ENCODE measurements at places on chromosomes 1 and 21.

GRCh38 chr1:98086796-98087441 lies 166.1 kb upstream of the DPYD start:
- DNase-seq: peak; percentile 82

GRCh38 chr21:42193131-42193671 lies 25.7 kb upstream of the ABCG1 start:
- DNase-seq: no peak

GRCh38 chr1:160400646-160401486 lies 502 bp downstream of the VANGL2 start:
- no peak for DNase-seq

DNA sequence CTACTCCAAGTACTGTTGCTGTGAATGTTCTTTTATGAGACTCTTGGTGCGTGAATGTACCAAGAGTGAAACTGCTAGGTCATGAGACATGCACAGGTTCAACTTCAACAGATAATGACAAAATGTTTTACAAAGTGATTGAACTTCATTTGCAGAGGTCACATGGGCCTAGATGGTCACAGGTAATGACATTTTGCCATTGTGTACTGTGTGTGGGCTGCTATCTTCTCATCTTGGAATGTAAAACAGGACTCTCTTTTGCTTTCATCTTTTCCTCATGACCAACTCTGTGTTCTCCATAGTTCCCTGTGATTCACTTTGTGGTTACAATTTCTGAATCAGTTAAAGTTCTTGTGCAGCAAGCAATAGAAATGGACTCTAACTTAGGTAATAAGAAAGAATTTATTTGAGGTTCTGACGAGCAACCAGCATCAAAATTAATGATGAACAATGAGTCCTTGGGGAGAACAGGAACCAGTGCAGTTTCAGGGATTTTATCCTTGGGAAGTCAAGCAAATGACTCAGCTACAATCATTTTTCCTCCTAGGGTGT lies 16.2 kb upstream of the TSNAX start:
- peak; percentile 57 for DNase-seq

- peak; percentile 11 for DNase-seq
These were observed 345.0 kb downstream of the DISC1 start for GRCh38 chr1:231971397-231972110.

GRCh38 chr1:15210651-15211375 lies 36.2 kb upstream of the FHAD1 start:
- DNase-seq: no peak

DNA sequence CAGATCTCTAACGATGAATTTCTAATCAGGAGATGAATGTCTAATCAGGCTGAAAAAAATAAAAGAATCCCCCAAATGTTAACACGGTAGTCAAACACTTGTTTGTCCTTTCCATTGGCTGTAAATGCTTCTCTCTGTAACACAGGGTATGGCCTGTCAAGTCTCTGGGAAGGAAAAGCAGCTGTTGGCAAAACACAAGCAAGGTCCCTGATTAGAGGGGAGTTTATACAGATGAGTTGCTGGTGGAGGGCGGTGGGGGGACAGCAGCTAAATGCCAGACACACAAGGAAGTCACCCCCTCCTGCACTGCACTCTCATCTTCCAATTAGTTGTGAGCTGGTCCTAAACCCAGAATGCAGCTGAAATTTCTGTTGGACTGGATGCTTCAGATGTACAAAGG lies 51.0 kb downstream of the PGBD5 start:
- DNase-seq: no peak

- no peak for DNase-seq
These were observed 7.0 kb downstream of the ADORA3 start for GRCh38 chr1:111496398-111496797.

GRCh38 chr1:114278430-114278829 lies 124.8 kb upstream of the SYT6 start:
- DNase-seq: no peak

GRCh38 chr1:17356387-17357026 lies 15.5 kb upstream of the PADI6 start:
- no peak for DNase-seq

DNA sequence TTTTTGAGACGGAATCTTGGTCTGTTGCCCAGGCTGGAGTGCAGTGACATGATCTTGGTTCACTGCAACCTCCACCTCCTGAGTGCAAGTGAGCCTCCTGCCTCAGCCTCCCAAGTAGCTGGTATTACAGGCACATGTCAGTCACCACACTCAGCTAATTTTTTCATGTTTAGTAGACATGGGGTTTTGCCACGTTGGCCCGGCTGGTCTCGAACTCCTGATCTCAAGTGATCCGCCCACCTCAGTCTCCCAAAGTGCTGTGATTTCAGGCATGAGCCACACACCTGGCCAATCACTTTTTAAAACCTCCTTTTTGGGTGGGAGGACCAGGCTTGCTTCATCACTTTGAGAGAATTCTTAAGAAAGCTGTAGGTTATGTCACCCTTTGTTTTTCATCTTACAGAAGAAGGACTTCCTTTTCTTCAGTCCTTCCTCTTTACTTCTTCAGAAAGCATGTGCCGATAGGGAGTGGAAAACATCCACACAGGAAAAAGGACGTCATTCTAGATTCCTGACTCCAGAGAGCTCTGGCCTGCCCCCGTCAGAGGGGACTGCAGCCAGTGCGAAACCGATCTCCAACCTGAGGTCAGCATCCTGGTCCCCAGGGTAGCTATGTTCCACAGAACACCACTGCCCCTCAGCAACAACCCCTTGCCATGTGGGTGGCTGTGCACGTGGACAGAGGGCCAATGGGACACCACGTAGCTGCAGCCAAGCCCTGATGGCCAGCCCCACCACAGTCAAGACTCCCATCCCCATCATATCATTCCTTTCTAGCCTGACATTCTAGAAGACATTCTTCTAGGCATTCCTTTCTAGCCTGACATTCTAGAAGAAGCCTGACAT lies 21.9 kb downstream of the NCF2 start:
- DNase-seq: no peak

DNA sequence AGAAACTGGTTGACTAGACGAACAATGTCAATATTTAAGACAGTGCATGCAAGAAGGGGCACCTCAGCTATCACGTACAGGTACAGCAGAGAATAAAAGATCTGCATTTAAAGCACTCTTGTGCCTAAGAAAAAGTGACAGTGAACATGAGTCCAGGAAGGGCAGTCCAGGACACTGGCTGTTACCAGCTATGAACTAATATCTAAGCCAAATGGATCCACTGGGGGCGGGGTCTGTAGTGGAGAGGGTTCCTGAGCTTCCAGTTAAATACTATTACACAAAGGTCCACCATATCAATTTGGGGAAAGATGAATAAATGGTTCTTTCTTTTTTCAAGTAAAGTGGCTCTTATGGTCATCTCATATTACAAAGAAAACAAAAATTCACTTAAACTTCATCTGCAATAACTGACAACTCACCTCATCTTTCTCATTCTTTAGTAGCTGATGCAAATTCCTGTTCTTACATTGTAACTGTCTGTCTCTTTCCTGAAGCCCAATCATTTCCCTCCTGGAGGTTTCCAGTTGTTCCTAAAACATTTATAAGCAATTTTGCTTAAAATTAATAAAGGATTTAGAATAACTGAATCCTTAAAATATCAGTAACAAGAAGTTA lies 24.5 kb downstream of the SSX2IP start:
- peak; percentile 24 for DNase-seq

- no peak for DNase-seq
These were observed 26.7 kb downstream of the ATG4C start for GRCh38 chr1:62810420-62811274.

- DNase-seq: no peak
These were observed 78.3 kb downstream of the NDUFS5 start for GRCh38 chr1:39104158-39105060.

DNA sequence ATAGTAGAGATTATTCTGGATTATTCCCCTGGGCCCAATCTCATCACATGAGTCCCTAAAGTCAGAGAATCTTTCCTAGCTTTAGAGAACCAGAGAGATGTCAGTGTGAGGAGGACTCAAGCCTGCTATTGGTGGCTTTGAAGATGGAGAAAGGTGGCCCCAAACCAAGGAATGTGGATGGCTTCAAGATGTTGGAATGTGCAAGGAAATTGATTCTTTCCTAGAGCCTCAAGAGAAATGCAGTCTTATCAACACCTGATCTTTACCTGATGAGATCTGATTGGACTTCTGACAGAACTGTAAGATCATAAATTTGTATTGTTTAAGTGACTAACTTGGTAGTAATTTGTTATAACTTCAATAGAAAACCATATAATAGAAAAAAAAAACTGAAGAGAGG lies 51.0 kb downstream of the NME7 start:
- no peak for DNase-seq

DNA sequence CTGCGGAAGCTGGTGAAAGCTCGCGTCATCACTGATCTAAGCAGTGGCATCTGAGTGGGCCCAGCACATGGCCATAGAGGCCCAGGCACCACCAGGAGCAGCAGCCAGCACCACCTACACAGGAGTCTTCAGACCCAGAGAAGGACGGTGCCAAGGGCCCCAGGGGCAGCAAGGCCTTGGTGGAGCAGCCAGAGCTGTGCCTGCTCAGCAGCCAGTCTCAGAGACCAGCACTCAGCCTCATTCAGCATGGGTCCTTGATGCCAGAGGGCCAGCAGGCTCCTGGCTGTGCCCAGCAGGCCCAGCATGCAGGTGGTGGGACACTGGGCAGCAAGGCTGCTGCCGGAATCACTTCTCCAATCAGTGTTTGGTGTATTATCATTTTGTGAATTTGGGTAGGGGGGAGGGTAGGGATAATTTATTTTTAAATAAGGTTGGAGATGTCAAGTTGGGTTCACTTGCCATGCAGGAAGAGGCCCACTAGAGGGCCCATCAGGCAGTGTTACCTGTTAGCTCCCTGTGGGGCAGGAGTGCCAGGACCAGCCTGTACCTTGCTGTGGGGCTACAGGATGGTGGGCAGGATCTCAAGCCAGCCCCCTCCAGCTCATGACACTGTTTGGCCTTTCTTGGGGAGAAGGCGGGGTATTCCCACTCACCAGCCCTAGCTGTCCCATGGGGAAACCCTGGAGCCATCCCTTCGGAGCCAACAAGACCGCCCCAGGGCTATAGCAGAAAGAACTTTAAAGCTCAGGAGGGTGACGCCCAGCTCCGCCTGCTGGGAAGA lies 3.2 kb upstream of the ARTN start:
- DNase-seq: no peak

GRCh38 chr1:159943278-159943640 lies 2.2 kb downstream of the IGSF9 start:
- DNase-seq: no peak

DNA sequence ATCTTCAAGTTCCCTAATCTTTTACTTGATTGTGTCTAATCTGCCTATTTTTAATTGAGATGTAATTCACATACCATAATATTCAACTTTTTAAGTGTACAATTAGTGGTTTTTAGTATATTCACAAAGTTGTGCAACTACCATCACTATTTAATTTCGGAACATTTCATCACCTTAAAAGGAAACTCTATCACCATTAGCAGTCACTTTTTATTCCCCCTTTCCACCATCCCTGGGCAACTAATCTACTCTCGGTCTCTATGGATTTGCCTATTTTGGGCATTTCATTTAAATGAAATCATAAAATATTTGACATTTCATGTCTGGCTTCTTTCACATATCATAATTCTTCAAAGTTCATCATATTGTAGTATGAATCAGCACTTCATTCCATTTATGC lies 30.6 kb upstream of the HYI start:
- no peak for DNase-seq

DNA sequence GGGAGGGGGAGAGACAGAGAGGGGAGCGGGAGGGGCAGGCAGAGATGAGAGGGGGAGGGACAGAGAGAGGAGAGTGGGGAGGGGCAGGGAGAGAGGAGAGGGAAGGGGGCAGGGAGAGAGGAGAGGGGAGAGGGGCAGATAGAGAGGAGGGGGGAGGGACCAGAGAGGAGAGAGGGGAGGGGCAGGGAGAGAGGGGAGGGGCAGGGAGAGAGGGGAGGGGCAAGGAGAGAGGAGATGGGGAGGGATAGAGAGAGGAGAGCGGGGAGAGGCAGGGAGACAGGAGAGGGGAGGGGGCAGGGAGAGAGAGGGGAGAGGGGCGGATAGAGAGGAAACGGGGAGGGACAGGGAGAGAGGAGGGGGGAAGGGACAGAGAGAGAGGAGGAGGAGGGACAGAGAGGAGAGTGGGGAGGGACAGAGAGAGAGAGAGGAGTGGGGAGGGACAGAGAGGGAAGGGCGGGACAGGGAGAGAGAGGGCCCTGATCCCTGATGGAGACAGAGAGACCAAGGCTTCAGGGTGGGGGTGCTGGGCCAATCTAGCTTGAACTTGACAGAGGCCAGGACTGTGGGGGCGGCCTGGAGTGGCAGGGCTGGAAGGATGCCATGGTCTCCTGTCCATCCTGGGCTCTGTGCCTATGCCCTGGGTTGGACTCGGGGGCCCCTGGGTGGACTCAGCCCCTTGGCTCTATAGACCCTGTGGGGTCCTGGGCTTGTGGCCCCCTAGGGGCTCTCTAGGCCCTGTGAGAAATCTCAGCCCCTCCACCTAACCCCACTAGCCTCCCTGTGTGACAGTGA lies 43.6 kb downstream of the DMRTB1 start:
- DNase-seq: no peak

- DNase-seq: peak; percentile 47
These were observed 53.1 kb downstream of the SH3GLB1 start for GRCh38 chr1:86757272-86757984.

GRCh38 chr1:59755069-59755685 lies 59.6 kb upstream of the HOOK1 start:
- DNase-seq: no peak

DNA sequence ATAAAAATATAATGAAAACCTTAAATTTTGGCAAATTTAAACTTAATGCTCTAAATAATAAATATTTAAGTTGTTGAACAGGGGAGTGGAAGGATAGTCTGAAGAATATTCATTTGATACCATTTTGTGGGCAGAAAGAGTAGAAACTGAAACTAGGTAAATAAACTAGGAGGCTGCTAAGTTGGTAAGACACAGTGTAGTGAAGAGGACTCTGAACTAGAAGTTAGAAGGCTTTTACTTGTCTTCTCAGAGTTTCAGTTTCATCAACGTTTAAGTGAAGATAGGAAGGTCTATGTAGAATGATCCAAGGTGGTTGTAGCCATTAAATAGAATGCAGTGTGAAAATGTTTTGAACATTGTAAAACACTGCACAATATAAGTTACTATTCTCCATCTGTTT lies 516.9 kb downstream of the AMY1C start:
- no peak for DNase-seq

- DNase-seq: peak; percentile 86
These were observed at the start of gene GTF2B for GRCh38 chr1:88891318-88891950. Gene GTF2B, minus strand, starts transcription at chr1:88891567. Its CDS starts 68 bp downstream, at chr1:88891499.

DNA sequence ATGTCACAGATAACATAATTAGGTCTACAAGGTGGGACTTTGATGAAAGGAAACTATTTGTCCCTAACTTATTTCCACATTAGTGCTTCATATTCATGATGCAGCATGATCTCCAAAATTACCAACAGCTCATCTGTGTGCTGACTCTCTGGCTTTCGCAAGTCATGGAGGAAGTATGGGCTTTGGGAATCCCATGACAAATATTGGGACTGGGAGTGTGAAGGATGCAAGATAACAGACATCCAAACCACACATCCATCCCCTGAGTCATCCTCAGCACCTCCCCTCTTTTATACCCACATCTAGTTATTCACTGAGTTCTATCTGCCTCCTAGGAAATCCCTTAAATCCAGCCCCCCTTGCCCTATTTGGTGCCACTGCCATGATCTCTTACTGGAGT lies 102.8 kb upstream of the COL24A1 start:
- no peak for DNase-seq
